ENCODE measurements at places on chromosomes 6 and 20.

DNA sequence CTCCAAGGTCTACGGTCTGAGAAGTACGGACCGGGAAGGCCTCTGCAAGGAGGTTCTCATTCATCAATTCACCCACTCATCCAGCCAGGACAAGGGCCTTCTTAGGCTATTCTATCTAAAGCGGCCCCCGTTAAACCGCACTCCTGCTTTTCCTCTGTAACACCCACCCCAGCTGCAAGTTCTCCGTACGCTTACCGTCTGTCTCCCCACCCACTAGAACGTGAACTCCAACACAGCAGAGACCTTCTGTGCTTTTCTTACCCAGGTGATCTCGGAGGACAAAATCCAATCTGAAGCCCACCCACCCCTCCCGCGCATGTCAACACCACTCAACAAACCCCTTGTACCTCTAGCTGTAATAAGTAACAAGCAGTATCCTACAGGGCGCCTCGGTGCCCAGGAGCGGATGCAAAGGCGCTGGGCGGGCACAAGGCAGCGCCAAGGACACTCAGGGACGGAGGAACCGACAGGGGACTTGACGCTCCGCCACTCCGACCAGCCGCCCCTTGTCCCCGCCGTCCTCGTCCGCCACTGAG is 351 bp downstream of the AURKA start:
- no peak for DNase-seq

- DNase-seq = no peak
Measured at GRCh38 chr6:96468681-96469224, 52.9 kb upstream of the UFL1 start.

GRCh38 chr20:11380283-11380682 is 537.4 kb upstream of the BTBD3 start:
- DNase-seq = no peak

GRCh38 chr20:60713396-60713795 is 538.7 kb upstream of the CDH4 start:
- no peak for DNase-seq

- DNase-seq = no peak
Measured at GRCh38 chr6:141492521-141493284, 640.0 kb upstream of the GJE1 start.

- no peak for DNase-seq
Measured at GRCh38 chr6:161080263-161080970, 88.8 kb downstream of the MAP3K4 start.

DNA sequence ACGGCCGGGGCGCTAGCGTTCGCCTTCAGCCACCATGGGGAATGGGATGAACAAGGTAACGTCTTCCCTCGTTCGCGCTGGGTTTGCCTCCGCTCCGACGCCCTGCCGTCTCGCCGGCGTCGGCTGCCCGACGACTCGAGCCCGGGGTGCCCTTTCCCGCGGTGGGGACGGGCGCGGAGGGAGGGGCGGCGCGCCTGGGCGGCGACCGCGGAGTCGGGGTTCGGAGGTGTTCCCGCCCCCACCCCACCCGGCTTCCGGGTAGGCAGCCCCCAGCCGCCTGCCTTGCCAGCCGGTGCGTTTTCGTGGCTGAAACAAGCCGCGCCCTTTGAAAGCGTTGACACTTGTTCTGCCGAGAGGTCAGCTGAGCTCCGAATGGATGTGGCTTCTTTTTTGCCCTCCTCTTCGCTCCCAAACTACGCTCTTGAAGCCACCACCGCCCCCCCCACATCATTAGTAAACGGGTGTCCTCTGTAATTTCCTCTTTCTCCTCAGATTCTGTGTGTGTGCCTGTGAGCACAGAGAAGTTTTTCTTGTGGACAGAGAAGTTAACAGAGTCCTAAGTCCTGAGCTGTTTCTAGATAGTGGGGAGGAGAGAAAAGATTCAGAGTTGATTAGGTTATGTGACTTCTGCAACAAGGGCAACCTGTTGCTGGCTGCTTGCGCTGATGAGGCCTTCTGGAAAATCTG is 362 bp downstream of the DUSP22 start:
- DNase-seq = no peak

DNA sequence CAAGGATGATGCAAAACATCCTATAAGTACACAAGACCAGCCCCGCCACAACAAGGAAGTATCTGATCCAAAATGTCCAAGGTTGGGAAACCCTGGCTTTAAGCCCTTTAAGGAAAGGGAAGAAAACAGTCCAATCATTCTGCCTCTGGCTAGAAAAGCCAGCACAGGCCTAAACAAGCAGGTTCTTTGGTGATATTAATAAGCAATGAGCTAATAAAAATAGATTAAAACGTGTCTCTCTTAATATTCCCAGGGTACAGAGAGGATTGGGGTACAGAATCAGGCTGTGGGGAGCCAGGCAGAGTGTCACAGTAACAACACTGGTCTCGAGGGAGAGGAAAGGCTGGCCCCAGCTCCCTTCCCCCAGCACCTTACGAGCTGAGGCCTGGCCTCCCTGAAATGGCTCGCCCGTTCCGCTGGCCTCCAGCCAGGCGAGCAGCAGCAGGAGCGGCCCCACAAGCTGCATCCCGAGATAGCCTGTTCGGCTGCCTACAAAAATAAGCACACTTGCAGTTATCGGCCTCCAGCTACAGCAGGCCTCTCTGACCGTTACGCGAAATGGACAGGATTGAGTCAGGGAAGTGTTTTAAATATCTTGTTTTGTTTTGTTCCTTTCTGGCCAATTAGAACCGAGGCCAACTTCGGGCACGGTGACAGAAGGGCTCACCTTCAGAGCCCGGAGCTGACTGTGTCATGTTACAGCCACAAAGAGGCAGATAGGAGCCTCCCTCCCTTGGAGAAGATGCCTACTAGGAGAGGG is 4.0 kb upstream of the ZMYND8 start:
- DNase-seq = no peak

DNA sequence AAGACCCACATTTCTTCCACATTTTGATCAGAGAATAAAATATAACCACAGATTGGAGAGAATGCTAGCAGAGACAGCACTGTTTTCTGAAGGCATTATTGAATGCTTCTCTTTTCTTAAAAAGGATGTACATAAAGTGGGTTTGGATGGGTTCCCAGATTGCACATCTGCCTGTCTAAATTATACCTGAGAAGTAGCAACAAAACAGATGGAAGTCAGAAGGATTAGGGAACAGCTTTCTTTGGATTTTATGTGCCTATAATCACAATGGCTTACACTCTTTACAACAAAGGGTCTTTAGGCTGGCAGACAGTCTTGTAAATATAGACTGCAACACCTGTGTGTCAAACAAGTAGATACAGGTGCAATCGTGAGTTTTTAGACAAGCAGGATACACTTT is 622.2 kb upstream of the MANEA start:
- DNase-seq = no peak

- DNase-seq = no peak
Measured at GRCh38 chr6:142848156-142848555, 96.8 kb downstream of the HIVEP2 start.

GRCh38 chr6:166514196-166514595 is 72.3 kb downstream of the RAMACL start:
- no peak for DNase-seq

DNA sequence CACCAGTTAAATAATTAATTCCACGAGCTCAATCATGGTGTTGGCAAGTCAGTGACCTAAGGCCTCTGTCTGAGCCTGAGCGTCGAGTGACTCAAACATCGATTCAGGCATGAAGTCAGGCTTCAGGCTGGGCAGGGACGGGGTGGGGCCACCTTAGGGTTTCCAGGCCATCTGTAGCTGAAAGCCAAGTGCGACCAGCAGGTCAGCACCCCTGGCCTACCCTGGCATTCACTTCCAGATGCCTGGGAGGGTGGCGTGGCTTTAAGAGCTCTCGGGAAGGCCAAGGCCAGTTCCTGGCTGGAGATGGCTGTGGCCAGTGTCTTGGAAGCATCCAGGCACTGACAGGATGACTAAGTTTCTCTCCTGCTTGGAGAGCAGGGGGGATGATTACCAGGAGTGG is 113.4 kb downstream of the DACT2 start:
- no peak for DNase-seq

DNA sequence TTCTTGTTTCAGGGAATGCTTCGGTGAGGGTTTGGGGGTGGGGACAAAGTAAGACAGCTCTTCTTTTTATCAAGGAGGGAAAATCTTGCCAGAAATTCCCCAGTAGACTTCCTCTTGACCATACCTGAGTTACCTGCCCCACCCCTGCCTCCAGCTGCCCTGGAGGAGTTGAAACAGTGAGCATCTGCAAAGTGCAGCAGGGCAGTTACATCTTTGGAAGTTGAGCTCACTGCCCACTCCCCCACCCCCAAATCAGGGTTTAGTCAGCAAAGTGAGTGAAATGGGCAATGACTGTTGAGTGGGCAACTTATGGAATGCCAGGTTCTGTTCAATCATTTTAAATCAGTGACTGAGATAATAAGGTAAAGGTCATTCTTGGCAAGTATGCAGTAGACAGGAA is 98.8 kb downstream of the BANF2 start:
- no peak for DNase-seq

DNA sequence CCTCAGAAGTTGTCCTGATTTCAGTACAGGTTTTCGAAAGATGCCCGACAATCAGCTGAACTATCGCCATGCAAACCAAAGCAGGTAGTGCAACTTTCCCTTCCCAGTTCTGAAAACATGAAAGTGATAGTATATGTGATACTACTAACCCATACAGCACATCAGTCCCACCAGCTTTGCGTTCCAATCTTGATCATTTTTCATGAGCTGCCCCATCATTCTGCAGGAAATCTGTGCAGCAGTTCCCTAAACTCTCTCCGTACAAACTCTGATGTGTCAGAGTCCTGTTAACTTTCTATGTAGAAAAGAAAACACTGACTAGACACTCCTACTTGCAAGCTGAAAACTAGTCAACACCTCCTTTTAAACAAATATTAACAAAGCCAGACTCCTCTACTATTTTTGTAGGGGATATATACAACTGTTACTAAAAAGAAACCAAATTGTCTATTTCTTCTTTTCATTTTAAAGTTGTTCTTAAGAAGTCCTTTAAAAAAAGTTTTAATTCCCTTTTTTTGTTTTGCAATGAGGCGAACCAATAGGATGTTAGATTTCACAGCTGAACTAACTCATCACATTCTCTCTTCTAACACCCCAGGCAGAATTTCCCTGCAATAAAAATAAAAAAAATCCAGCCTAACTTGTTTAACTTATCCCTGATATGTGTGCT is 99.6 kb upstream of the DST start:
- DNase-seq = no peak

GRCh38 chr6:149248693-149249369 is 68.7 kb upstream of the TAB2 start:
- DNase-seq = no peak

Measured in fibroblast of skin of left quadriceps (primary cell).